Astrocyte of the spinal cord (primary cell): ENCODE measurements at places on chromosomes 11 and 22.

DNA sequence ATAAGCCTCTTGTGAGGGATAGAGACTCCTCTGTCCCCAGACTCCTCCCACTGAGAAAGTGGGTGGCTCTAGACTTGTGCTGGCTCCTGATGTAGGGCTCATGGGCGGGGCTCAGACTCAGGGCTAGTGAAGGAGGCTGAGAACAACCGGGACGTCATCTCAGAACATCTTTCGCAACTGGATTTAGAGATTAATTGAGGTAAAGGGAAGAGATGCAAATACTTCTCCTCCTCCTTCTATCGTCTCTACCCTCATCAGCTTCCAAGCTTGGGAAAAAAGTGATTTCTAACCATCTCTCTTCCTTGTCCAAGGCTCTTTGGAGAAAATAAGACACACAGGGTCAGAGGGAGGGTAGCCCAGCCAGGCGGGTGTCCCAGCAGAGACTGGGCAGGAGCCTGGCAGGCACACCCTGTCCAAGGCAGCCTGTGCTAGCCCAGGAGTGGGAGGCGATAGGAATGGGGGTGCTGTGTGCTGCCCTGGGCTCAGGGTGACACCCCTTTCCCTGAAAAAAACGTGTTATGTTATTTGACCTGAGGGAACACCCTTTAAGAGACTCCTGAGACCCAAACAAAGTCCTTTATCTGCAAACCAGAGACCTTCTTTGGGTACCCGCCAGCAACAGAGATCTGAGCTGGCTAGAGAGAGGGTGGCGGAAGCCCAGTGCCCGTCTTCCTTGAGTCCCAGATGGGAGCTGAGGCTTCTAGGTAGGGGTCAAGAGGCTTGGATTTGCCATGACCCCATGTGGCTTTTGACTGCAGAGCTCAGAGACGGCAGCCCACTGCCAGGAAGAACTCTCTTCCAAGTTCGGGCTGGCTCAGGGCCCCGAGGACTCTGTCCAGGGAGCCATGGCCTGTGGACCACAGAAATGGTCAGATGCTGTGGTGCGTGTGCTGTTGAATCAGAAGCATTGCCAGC lies 160.9 kb downstream of the ADAMTS15 start:
- DNase-seq: no peak

GRCh38 chr22:19150482-19151328 lies 613 bp upstream of the GSC2 start:
- no peak for DNase-seq

- DNase-seq: no peak
Observed at GRCh38 chr22:46121523-46122287, 28.6 kb upstream of the PPARA start.

DNA sequence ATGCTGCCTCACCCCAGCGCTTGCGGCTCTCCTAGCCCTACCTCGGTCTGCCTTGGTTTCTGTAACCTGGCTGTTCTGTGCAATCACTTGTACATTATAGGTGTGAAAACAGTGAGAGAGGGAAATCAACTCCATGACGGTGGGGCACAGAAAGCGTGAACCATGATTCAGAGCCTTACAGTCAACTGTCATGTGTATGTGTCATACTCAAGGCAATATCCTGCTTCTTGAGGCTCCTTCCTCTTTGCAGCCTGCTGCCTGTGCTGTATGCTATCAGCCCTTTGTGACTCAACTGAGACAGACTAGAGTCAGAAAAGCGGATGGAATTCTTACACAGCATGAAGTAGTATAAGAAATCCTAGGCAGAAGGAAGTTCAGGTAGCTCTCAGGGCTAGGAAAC lies 2.1 kb downstream of the NRIP3 start:
- peak; percentile 84 for DNase-seq

- DNase-seq: no peak
Observed at GRCh38 chr11:88288560-88288959, 49.0 kb downstream of the CTSC start.

DNA sequence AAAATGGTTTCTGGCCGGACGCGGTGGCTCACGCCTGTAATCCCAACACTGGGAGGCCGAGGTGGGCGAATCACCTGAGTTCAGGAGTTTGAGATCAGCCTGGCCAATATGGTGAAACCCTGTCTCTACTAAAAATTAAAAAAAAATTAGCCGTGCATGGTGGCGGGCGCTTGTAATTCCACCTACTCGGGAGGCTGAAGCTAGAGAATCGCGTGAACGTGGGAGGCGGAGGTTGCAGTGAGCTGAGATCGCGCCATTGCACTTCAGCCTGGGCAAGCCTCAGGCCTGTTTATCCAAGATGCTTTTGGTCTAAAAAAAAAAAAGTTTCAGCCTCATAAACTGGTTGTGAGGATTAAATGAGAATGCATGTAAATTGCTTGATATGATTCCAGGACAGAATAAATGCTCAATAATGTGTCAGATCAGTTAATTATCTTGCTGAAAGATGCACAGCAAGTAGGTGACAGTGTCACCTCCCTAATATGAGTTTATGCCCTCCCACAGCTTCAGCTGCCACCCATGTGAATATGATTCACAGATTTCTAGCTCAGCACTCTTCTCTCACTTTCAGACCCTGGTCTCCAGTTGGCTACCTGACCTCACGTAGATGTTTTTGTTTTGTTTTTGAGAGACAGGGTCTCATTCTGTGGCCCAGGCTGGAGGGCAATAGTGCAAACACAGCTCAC lies 1.1 kb upstream of the ALG8 start:
- no peak for DNase-seq

- DNase-seq: no peak
Observed at GRCh38 chr22:29136782-29137700, 64.2 kb downstream of the KREMEN1 start.
